ENCODE measurements at places on chromosomes 7 and 10.
A peak's percentile ranks its signal among the peaks of the same experiment; 100 is the strongest.

DNA sequence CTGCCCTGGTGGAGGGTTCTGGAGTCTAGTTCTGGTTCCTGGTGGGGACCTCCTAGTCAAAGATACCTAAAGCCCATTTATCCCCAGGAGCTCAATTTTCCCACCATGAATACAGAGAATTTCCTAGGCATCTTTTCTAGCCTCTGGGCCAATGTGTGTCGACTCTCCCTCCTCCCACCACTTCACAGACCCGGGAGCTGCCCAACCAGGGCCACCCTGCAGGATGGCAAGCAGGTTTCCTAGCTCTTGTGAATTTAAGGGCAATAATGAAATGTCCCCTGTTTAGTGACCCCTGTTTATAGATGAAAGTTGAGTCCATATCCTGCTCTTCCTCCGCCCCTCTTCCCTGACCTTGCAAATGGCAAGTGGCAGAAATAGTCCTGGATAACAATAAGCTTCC, 9.4 kb downstream of the DLX5 start:
- DNase-seq, result no peak

DNA sequence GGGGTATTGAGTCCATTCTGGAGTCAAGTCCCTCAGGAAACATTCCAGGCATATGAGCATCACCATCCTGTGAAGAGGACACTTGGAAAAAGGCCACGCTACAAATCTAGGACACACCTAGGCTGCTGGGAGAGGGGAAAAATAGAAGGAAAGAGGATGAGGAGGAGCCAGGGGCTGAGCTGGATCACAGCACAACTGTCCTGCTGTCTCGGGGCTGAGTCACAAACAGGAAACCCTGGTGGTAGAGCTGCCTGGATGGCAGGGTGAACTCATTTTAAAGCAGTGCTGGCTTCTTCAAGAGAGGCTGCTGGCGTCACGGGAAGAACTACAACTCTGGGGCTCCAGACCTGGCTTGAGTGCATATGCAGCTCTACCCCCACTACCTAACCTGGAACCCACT, 151.5 kb downstream of the RNF216 start:
- DNase-seq, result peak; percentile 70

- no peak for DNase-seq
Measured at GRCh38 chr7:42742318-42742717, 169.6 kb downstream of the C7orf25 start.

DNA sequence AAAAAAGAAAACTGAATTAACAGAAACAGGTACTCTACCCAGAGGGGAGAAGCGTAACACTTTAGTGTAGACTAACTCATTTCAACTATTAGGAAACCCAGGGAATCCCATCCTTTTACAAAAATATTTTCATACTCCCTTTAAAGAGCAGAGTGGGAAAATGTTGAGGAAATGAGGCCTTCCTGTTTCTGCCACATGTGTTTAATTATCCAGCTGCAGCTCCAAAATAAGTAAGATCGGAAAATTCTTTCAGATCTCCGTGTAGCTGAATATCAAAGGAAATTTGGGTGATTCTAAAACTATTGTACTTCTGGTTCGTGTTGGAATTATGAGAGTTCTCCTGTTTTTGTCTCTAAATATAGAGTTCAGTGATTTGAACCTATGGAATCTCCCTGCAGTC, 58.0 kb upstream of the CAV2 start:
- peak; percentile 67 for DNase-seq

- no peak for DNase-seq
Measured at GRCh38 chr7:92832534-92833023, 3.8 kb downstream of the CDK6 start.

DNA sequence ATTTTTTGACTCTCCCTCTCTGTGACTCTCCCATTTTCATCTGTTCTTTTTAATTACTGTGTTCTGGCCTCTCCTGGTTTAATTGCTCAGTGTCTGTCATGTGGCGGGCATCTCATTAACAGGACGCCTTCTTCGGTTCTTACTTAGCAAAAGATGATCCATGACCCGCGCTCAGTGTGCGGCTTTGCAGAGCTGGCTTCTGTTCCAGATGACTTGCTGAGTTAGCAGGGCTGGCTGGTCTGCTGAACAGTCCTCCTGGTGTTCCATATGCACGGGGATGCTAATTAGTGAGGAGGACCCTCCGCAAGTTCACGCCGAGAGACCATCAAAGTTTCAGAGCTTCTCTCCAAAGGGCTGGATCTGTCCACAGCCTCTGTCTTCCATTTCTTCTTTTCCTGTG, 258.6 kb upstream of the MKI67 start:
- DNase-seq, result no peak

- no peak for DNase-seq
Measured at GRCh38 chr7:133060004-133060403, 21.9 kb downstream of the CHCHD3 start.

DNA sequence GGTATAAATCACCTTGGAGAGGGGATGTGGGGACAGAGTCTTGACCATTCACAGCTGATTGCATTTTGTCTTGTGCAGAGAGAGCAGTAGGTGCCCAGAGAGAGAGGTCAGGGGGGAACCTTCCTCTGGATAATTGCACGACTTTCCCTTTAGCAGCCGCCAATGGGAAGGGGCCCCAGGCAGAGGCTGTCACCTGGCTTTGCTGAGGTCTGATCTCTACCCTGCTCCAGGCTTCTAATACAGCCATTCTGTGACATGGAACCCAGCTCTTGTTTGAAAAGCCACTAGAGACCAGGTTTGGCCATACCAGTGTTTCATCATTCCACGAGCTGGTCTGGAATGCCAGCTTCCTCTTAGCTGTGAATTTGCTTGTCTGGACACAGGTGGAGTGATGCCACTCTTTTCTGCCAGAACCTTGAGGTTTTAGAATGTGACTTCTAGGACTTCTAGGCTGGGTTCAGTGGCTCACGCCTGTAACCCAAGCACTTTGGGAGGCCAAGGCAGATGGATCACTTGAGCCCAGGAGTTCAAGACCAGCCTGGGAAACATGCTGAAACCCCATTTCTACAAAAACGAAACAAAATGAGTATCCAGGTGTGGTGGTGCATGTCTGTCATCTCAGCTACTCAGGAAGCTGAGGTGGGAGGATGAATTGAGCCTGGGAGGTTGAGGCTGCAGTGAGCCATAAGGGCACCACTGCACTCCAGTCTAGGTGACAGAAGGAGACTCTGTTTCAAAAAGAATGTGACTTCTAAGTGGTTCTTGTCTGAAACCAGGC, 159.9 kb downstream of the CAMK1D start:
- DNase-seq, result no peak

DNA sequence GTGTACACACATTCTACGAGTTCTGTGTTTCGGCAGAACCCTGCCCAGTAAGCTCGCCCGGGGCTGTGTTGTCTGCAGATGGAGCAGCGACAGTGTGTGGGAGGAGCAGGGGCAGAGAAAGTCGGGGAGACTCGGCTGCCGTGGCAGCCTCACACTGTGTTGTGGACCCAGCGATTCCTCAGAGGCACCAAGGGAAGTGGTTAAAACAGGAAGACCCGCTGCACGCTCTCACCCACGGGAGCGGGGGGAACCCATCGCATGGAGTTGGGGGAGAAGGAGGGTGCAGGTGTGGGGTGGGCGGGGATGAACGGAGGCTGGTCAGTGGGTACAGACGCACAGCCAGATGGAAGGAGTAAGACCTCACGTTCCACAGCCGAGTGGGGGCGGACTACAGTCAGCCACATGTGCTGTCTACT, 250.2 kb downstream of the ELFN1 start:
- no peak for DNase-seq

DNA sequence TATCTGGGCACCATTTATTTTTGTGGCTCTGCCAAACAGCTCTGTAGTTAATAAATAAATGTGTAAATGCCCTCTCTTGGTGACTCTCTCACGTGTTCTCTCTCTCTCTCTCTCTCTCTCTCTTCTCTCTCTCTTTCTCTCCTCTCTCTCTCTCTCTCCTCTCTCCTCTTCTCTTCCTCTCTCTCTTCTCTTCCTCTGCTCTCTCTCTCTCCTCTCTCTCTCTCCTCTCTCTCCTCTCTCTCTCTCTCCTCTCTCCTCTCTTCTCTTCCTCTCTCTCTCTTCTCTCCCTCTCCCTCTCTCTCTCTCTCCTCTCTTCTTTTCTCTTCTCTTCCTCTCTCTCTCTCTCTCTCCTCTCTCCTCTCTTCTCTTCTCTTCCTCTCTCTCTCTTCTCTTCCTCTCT, 145.8 kb upstream of the TMEM72 start:
- no peak for DNase-seq

DNA sequence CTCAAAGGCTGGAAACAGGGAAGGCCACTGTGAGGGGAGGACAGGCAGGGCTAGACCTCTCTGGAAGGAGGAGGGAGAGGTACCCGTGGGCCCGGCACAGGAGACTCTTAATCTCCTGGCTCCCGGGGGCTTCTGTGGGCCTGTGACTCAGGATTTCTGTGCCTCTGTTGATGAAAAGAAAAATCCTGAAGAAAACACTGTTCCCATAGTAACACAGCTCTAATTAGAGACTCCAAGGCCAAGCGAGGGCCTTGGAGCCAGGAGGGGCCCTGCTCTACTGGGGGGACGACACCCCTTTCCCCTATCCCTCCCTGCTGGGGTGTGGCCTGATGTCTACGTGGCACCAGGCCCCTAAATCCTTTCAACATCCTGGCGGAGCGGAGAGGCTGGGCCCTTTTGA, 174.1 kb upstream of the TNRC18 start:
- DNase-seq, result no peak

- no peak for DNase-seq
Measured at GRCh38 chr10:24394461-24395190, 185.7 kb downstream of the KIAA1217 start.

DNA sequence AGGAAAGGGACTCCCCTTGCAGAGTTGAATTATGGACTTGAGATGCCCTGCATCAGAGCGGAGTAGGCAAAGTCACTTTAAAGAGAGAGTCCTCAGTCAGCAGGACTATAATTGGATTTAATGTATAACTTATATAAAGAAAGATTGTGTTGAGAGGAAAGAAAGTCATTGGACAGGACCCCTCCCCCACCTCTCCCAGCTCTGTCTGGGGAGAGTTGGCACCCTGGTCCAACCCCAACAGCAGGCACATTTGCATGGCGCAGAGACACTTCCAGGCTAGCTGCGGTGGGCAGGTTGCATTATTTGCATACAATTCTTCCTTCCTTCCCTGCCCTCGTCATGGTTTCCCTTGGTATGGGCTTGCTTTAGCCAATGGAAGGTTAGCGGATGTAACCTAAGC, 46.1 kb upstream of the NPTX2 start:
- no peak for DNase-seq

- peak; percentile 26 for DNase-seq
Measured at GRCh38 chr10:14126697-14127440, 203.9 kb downstream of the FRMD4A start.

DNA sequence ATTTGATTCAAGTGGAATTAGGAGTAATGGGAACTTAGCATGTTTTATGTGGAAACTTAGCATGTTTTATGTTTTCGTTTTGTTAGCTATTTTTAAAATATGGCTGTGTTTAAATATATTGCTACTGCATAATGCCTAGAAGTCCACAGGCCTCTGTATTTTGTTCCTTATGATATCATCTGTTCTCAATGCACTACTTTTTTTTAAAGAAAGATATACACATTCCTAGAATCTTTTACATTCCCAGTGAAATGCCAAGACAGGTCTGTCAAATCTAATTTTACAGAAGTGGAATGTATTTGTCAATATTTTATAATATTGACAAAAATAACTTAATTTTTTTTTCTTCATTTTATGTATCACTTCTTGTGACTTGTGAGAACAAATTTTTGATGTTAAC, 51.6 kb downstream of the ST7 start:
- DNase-seq, result no peak

DNA sequence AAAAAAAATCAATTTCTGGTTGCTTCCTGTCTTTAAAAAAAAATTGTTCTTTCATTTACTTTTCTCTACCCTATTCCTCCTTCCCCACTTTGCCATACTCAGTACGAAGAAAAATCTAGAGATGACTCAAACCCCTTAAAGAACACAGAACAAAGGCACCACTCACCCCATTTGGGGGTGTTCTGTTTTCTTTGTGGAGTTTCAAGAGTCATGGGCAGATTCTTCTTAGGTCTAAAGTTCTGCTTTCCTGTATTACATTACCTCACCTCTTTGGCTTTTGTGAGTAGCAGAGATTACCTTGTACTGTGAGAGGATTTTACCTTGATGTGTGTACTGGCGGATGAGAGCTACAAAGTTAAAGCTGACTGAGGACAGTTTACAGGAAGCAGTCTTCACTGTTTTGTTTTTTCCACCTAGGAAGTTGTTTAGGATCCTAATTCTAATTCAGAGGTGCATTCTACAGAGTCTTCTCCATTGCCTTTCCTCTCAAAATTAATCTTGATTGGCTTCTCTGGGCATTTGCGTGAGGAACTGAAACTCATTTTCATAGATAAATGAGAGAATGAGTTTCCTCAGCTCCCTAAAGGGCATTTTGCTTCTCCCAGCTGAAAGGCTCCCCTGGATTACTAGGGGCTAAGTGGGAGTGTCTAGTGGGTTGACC, 20.7 kb downstream of the AVL9 start:
- DNase-seq, result no peak

DNA sequence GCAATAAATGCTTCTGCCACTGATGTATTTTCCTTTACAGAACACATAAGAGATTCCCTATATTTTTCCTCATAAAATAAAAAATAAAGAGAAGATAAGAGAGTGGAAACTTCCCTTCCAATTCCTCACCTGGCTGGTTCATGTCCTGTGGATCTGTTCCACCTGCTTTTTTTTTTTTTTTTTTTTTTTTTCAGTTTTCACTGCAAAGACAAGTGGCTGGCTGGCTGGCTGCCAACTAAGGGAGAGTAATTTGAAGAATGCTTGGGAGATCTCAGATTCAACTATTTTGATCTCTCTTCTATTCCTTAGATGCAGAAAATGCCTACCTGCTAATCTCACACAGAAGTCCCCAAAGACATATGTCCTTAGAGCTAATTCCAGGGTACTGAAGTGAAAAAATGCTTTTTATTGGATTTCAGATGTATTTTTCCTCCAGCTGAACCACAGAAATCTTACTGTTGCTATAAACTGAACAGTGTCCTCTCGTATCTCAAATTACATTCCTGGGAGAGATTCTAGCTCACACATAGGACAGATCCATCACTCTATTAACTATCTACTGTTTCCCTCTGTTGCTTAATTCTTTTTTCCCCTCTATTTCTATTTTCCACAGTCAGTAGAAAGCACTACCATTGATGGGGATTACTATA, 120.8 kb downstream of the NRCAM start:
- DNase-seq, result no peak

- no peak for DNase-seq
Measured at GRCh38 chr10:34713875-34714274, 101.2 kb downstream of the PARD3 start.

GRCh38 chr10:73205081-73205480, 37.2 kb downstream of the FAM149B1 start:
- DNase-seq, result no peak

- no peak for DNase-seq
Measured at GRCh38 chr10:96507044-96507443, 6.7 kb downstream of the TLL2 start.

DNA sequence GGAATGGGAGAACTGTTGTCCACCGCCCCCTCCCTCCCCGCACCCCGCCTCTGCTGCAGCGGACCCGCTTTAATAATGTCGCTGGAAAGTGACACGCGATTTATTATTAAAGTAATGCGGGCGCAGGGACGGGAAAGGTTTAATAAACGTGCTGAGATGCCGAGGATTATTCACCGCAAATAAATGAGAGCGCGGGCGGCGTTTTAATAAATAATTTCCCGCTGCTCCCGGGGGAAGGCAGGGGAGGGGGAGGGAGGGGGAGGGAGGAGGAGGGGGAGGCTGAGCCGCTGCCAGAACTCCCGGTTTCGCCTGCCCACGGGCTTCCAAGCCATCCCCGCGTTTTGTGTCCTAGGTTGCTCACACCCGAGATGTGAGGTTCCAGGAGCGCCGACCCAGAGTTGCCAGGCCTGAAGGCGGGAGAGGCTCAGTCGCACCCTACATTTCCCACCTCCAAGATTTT, 5.1 kb downstream of the KAZALD1 start:
- no peak for DNase-seq

Measured in HFF-Myc (cell line).